AG09319 (cell line): ENCODE measurements at places on chromosomes 4 and X.

GRCh38 chr4:174281182-174281737 lies 2.2 kb downstream of the FBXO8 start:
- DNase-seq = no peak

DNA sequence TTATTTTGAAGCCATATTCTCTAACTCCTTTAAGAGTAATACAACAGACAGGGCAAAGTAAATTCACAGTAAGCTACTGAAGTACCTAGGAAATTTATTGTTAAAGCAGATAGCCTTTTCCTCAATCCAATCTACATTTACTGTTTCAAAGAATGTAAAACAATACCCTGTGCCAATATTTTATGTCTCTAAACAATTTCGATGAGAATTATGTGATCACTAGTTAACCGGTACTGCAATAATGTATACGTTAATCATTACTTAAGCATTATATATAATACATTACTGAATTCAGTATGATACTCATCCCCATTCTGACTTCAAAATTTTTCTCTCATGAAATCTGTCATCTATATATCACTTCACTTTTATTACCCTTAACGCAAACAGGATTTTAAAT lies 28.5 kb downstream of the KLHL13 start:
- DNase-seq = no peak

- DNase-seq = no peak
These were observed 204.1 kb downstream of the MAPK10 start for GRCh38 chr4:86155766-86156165.

- no peak for DNase-seq
These were observed 156.7 kb downstream of the TENT5D start for GRCh38 chrX:80576806-80577533.

GRCh38 chr4:37445023-37445422 lies 200.5 kb downstream of the NWD2 start:
- DNase-seq = no peak

DNA sequence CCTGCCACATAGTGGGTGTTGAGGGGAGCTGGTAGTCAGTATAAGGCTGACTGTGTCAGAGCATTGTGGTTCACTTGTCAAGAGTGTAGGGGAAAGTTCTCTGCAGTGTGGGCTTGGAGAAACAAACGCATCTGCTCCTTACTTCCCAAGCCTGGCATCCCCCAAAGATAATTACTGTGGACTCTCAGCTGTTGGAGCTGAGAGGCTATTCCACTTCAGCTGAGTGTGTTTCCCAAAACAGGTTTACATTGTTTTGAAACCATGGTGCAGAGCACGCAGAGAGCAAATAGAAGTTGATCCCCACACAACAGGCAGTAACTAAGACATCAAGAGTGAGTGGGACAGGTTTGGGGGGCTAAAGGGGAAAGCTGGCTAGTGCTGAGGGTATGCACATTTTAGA lies 181.0 kb upstream of the EOLA2 start:
- no peak for DNase-seq

GRCh38 chr4:119725688-119726330 lies 97.2 kb upstream of the PDE5A start:
- no peak for DNase-seq

DNA sequence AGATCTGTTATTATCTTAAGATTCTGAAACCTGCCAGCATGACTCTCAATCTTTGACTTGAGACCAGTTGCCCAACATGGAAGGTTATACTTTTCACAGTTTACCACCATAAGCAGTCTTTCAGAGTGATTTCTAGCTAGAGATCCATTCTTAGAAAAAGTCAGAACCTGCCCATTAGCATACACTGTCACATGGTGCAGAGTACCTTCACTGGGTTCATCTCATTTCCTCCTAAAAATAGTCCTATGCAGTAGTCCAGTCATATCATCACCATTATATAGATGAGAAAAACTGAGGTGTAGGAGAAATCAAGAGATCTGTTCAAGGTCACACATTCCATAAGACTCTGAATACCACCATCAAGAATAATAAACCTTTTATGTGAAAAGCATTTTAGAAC lies 153.6 kb downstream of the AR start:
- no peak for DNase-seq
